NCI-H2029 (cell line): ENCODE measurements at places on chromosomes 4 and X.

DNA sequence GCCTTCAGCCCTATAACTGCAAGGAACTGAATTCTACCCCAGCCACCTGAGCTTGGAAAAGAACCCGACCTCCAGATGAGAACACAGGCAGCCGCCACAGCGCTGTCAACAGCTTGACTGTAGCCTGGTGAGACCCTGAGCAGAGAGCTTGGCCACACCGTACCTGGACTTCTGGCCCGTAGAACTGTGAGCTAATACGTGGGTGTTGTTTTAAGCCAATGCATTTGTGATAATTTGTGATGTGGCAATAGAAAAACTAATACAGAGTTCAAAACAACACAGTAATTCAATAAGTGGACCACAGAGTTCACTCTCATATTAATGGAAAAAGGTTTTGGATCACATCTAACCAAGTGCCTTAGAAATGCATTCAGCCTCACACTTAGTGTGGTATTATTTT lies 96.6 kb upstream of the TBL1X start:
- DNase-seq = no peak

DNA sequence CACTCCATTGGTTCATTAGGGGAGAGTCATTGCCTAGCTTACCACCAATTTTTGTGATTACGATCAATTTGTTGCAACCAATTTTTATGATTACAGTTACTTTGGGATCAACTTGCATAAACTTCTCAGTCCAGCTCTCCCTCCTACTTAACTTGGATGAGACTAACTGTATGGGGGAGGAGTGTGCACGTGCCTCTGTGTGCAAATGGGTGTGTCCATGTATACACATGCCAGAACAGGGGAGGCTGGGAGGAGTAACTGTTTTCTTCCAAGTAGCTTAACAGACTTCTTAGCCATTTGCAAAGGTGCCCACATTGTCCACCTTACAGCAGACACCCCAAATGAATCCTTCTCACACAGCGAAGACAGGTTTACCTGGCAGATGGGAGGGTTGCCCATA lies 117.7 kb upstream of the VCX3B start:
- DNase-seq = no peak

GRCh38 chr4:16684097-16684496 lies 214.3 kb downstream of the LDB2 start:
- no peak for DNase-seq

DNA sequence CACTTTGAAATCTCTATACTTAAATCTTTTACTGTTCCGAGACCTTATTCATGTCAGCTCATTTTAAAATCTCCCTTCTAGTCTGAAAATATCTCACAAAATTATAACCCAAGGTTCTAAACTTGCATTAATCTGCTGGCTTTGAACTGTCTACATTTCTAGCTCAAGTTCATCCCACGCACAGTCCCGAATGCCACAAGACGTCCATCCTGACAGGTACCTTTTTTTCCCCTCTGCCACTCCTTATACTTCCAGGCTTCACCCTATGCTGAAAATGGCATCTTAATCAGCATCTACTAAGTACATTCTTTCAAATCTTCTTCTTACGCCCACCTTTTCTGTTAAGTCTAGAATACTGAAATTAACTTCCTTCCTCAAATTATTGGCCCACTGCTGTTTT lies 259.2 kb upstream of the GALNTL6 start:
- DNase-seq = no peak

DNA sequence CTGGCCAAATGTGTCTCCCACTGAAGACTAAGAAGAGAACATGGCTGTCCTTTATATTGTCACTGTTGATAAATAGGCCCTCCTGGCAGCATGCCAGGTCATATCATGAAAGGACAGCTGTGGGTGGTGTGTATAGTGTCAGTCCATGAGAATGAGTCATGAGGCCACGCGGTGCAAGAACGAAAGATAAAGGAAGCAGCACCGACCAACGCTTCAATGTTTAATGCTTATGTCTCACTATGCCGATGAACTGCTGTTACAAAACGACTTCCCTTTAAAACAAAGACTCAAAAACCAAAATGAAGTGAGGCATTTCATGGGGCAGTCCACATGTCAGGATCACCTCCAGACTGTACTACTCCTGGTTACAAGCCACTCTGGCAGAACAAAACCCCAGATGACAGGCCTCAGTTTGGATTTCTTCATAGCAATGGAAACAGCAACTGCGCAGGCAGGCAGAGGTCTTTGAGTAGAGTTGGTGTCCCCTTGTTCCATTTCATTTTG lies 5.2 kb upstream of the TCEANC start:
- DNase-seq = peak; percentile 2

GRCh38 chr4:159383562-159383931 lies 280.7 kb downstream of the RAPGEF2 start:
- no peak for DNase-seq

- no peak for DNase-seq
Measured at GRCh38 chr4:158652920-158653319, 18.8 kb downstream of the C4orf46 start.

GRCh38 chr4:146061610-146062334 lies 113.7 kb upstream of the LSM6 start:
- DNase-seq = no peak
